ENCODE measurements at places on chromosomes 16 and 17. TPM values are rescaled to one million over a fixed set of nuclear protein-coding genes. Genes with fewer than 3 reads are reported as not detected.

DNA sequence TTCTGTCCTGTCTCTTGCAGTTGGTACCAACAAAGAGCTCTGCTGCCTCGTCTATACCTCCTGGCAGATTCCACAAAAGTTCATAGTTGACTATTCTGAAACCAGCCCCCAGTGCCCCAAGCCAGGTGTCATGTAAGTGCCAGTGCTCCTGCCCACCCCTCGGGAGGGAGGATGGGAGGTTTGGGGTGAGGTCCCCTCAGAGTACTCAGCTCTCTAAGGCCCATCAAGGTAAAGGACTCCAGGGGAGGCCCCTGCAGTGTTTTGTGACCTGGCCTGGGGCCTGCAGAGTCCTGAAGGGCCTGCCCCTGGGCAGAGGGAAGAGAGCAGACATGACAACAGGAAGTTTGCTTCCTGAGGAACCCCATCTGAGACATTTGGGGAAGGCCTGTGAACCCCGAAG, 6.4 kb downstream of the CCL18 start:
- peaks cover 84% of the 10 kb centered on the region for H3K4me1 ChIP-seq
- peak overlapping the region; percentile 48 for H3K27ac ChIP-seq
- H3K27me3 ChIP-seq = no peaks in the 10 kb centered on the region

SOCS1 gene
- total RNA-seq = 158 TPM

GRCh38 chr17:10197362-10197720, 1.1 kb downstream of the GAS7 start:
- peaks cover 2% of the 10 kb centered on the region for H3K36me3 ChIP-seq
- H3K27me3 ChIP-seq = peaks cover 30% of the 10 kb centered on the region
- no peak for DNase-seq
- H3K4me3 ChIP-seq = no peak overlapping the region

DNA sequence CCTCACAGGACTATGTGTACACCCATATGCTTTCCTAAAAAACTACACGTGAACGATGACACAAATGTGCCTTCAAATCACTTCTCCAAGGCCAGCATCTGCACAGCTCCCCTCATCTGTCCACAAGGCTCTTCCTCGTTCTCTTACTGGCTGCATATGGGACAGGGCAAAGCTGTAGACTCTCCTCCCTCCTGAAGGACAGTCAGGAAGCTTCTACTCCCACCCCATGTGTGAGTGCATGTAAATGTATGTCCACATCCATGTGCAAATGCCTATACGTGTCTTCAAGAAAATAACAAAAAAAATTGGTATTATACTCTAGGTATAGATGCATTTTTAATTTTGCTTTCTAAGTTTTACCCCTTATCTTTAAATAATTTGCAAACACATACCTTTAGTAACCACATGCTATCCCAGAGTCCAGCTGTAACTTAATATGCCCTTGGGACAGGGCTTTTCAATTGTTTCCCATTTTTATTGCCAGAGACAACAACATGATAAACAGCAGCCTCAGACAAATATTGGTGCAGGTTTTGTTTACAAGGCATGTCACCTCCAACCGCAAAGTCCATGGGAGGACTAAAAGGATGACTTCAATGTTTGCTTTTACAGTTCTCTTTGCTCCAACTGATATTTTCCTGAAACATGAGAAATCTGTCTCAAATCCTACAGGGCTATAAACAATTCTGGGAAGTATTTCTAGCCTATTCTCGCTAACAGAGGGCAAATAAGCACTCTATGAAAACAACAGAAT, 31.6 kb upstream of the FAAP100 start:
- no peaks in the 10 kb centered on the region for H3K4me1 ChIP-seq
- no peaks in the 10 kb centered on the region for H3K27me3 ChIP-seq

- no peak overlapping the region for H3K4me3 ChIP-seq
- H3K36me3 ChIP-seq = no peaks in the 10 kb centered on the region
- no peaks in the 10 kb centered on the region for H3K4me1 ChIP-seq
- H3K27ac ChIP-seq = no peak overlapping the region
Measured at GRCh38 chr17:10574324-10574723, 24.9 kb upstream of the MYH2 start.

GRCh38 chr16:53611179-53611696, 92.4 kb downstream of the RPGRIP1L start:
- no peak overlapping the region for H3K4me3 ChIP-seq
- DNase-seq = no peak
- H3K27ac ChIP-seq = no peak overlapping the region
- no peaks in the 10 kb centered on the region for H3K36me3 ChIP-seq

SMIM22 gene
- not detected for total RNA-seq

HOXB8 gene
- 1.4 TPM for total RNA-seq

FOXC2 gene
- not detected for total RNA-seq

GRCh38 chr17:7862692-7863437, 5.1 kb downstream of the CYB5D1 start:
- H3K4me3 ChIP-seq = no peak overlapping the region
- peaks cover 19% of the 10 kb centered on the region for H3K36me3 ChIP-seq
- H3K27ac ChIP-seq = no peak overlapping the region
- H3K4me1 ChIP-seq = peaks cover 11% of the 10 kb centered on the region
- no peaks in the 10 kb centered on the region for H3K27me3 ChIP-seq
- DNase-seq = peak; percentile 70

GRCh38 chr16:25317732-25318316, 60.2 kb upstream of the ZKSCAN2 start:
- H3K27ac ChIP-seq = no peak overlapping the region
- DNase-seq = no peak
- H3K36me3 ChIP-seq = peaks cover 2% of the 10 kb centered on the region
- peaks cover 4% of the 10 kb centered on the region for H3K27me3 ChIP-seq

TBC1D3C gene
- not detected for total RNA-seq

NPIPB2 gene
- total RNA-seq = 14.9 TPM

DNA sequence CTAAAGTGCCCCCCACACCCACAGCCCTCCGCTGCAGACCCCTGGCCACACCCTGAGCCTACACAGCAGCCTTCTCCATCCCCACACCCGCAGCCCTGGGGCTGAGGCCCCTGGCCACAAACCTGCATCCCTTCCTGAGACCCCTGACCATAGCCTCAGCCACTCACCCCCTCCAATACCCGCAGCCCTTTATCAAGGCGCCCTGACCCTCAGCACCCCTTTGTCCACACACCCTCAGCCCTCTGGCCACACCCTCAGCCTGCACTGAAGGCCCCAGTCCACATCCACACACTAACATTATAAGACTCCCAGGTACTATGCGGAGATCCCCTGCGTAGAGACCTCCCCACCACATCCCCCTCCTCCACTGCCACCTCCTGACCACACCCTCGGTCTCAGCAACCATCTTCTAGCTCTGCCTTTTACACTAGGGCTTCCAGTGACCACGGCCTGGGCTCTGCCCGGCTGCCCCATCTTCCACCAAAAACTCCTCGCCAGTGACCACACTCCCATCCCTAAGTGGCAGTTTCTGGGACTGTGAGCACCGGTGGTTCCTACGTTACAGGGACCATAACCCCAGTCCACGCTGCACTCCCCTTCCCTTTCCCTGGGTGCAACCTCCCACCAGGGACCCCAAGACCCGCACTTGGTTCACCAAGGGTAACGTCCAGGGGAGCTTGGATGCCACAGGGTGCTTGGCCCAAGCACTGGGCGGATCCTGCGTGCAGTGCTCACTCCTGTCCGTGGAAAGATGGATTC, 818 bp downstream of the TPPP3 start:
- H3K4me1 ChIP-seq = peaks cover 7% of the 10 kb centered on the region
- H3K36me3 ChIP-seq = no peaks in the 10 kb centered on the region
- H3K4me3 ChIP-seq = no peak overlapping the region
- no peak for DNase-seq

GRCh38 chr16:27323781-27324561, 10.2 kb downstream of the IL4R start:
- H3K27ac ChIP-seq = peak overlapping the region; percentile 67
- peaks cover 83% of the 10 kb centered on the region for H3K4me1 ChIP-seq
- H3K27me3 ChIP-seq = no peaks in the 10 kb centered on the region
- peaks cover 57% of the 10 kb centered on the region for H3K36me3 ChIP-seq

SMIM36 gene
- total RNA-seq = not detected

HOXB1 gene
- total RNA-seq = not detected

GRCh38 chr17:74759243-74759801, 10.9 kb downstream of the NHERF1 start:
- H3K36me3 ChIP-seq = peaks cover 24% of the 10 kb centered on the region
- H3K27me3 ChIP-seq = no peaks in the 10 kb centered on the region
- H3K27ac ChIP-seq = peak overlapping the region; percentile 88
- peak; percentile 85 for DNase-seq

- peaks cover 18% of the 10 kb centered on the region for H3K36me3 ChIP-seq
- H3K4me3 ChIP-seq = peak overlapping the region; percentile 97
- peak; percentile 72 for DNase-seq
- peak overlapping the region; percentile 91 for H3K27ac ChIP-seq
- H3K27me3 ChIP-seq = no peaks in the 10 kb centered on the region
Measured at GRCh38 chr16:1309888-1310831, 724 bp downstream of the UBE2I start.

KRTAP2-2 gene
- total RNA-seq = not detected

GRCh38 chr17:73856556-73856955, 212.3 kb upstream of the SDK2 start:
- H3K27ac ChIP-seq = no peak overlapping the region
- H3K4me1 ChIP-seq = no peaks in the 10 kb centered on the region
- H3K4me3 ChIP-seq = no peak overlapping the region
- no peaks in the 10 kb centered on the region for H3K27me3 ChIP-seq

GRCh38 chr17:82931699-82932517, 92.1 kb upstream of the ZNF750 start:
- peaks cover 27% of the 10 kb centered on the region for H3K36me3 ChIP-seq
- no peaks in the 10 kb centered on the region for H3K27me3 ChIP-seq
- no peaks in the 10 kb centered on the region for H3K4me1 ChIP-seq
- peak overlapping the region; percentile 7 for H3K27ac ChIP-seq

DNA sequence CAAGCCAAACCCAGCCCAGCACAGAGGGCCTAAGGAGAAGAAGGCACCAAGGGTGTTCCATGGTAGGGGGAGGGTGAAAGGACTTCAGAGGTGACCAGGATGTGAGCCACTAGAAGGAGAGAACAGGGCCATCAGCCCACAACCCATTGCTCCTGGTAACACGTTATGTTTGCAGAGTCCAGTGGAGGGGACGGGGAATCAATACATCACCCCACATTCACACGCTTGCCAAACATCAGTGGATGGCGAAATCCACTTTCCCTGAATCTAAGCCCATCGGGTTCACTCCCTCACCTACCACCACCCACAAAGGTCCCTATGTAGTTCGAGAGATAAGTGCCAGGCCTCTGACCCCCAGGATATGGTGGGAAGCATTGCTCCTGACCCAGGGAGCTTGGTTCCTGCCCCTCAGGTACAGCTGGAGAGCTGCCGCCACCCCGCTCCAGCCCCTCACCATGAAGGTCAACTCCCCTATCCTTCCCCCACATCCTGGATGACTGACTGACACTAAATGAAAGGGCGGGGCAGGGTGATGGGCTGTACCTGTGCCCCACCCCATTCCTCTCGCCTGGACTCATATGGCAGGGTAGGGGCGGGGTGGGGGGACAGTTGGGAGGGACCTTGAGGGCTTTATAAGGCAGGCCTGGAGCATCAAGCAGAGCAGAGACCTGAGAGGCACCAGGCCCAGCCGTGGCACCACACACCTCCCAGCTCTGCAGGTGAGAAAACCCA, at the start of gene GAST:
Gene GAST (plus strand): TSS at position 663 of the 732 bp plus-strand sequence. CDS start 3,106 bp downstream, outside the sequence.
- no peaks in the 10 kb centered on the region for H3K36me3 ChIP-seq
- DNase-seq = no peak
- peaks cover 22% of the 10 kb centered on the region for H3K27me3 ChIP-seq
- H3K4me1 ChIP-seq = peaks cover 4% of the 10 kb centered on the region
- H3K4me3 ChIP-seq = no peak within 1 kb of the TSS
- H3K27ac ChIP-seq = no peak within 1 kb of the TSS

DNA sequence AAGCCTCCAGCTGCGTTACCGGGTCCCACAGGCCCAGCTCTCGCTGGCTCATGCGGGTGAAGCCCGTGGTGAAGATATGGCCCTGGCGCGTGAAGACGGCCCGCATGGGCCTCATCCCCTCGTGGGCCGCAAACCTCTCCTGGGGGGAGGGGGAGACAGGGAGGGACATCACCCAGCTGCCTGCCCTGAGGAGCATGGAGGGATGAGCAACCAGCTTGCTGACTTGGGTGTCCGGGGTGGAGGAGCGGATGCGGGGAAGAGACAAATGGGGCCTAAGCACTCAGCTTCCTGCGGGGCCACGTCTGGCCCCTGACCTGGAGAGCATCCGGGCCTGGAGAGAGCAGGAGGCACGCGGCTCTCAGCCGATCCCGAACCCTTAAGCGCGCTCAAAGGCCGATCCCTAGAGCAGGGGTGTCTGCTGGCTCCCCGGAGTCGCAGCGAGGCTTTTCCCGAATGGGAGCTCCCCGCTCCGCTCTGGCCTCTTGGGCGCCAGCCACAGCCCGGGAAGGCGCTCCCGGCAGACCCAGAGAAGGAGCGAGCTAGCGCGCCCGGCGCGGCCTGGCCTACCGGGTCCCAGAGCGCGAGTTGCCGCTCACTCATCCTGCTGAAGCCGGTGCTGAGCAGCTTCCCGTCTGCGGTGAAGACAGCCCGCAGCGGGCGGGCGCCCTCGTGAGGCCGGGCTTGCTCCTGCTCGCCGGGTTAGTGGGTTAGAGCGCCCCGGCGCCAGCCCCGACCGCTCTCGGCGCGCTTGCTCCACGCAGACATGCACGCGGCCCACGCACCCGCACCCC, 5.0 kb downstream of the CORO6 start:
- H3K4me1 ChIP-seq = peaks cover 50% of the 10 kb centered on the region
- H3K4me3 ChIP-seq = peak overlapping the region; percentile 80
- peak; percentile 94 for DNase-seq
- H3K27me3 ChIP-seq = peaks cover 18% of the 10 kb centered on the region

FOXL1 gene
- not detected for total RNA-seq

DNA sequence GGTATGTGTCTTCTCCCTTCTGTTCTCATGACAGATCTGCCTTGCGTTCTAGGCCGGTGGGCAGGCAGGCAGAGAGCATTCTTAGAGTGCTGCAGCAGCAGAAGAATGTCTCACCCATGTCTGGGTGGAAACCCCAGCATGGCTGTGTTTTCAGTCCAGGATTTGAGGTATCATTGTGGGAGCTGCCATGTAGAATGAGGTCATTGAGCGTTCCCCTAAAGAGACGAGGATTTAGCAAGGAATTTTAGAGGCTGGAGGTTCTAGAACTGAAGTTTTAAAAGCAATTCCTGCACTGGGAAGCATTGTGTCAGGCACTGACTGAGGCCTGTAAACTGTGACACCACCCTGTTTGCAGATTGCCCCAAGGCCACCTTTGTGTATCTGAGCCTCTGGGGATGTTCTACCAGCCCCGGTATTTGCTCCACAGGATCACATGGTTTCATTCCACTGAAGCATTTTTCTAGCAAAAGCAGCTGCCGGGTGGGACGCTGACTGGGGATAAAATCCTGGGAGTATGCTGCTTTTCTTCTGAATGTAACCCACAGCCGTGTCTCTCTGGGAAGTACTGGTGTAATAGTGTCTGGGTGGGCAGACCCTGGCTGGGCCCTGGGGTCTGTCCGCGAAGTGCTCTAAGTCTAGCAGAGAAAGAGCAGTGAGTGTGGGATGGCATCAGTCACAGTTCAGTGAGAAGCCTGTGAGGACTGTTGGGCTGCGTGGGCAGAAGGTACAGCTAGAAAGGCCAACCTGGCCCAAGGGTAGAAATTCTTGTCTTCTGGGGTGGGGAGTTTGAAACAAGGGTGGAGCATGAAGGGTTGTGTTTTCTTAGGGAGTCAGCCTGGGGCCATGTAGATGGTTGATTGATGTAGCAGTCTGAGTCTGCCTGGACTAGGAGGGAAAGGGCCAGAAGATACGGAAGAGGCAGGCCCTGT, 30.2 kb downstream of the PLCD3 start:
- no peaks in the 10 kb centered on the region for H3K27me3 ChIP-seq
- no peak overlapping the region for H3K27ac ChIP-seq
- no peak for DNase-seq
- H3K36me3 ChIP-seq = peaks cover 40% of the 10 kb centered on the region
- H3K4me1 ChIP-seq = no peaks in the 10 kb centered on the region
- no peak overlapping the region for H3K4me3 ChIP-seq

KRT25 gene
- total RNA-seq = not detected

- H3K27ac ChIP-seq = no peak overlapping the region
- H3K36me3 ChIP-seq = no peaks in the 10 kb centered on the region
- H3K4me3 ChIP-seq = no peak overlapping the region
- no peaks in the 10 kb centered on the region for H3K4me1 ChIP-seq
Measured at GRCh38 chr16:82999711-83000110, 372.9 kb downstream of the CDH13 start.

PLXDC1 gene
- 9.0 TPM for total RNA-seq
